Lung (tissue), 17 donors: ENCODE measurements at places on chromosomes 5 and 9. TPM values are rescaled to one million over a fixed set of nuclear protein-coding genes. Genes with fewer than 3 reads are reported as not detected.

Gene C5orf58
- total RNA-seq, result not detected

Gene CBY3
- total RNA-seq, result not detected

DNA sequence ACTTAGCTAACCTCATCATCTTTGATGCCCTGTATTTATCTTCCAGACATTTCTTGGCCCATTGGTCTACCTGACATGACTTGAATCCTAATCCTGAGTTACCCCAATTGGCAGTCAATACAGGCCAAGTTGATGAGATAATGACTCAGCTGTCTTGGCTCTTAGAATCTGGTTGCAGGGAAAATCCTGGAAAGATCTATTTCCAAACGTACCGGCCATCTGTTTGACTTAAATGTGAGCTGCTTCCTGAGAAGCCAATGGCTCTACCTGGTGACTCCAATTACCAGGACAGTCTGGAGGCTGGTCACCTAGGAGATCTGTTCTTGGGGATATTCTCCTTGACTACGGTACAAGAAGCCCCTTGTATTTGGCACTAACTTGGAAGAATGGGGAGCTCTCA, 475.2 kb upstream of the BRINP1 start:
- H3K27ac ChIP-seq, result no peak overlapping the region
- H3K4me1 ChIP-seq, result no peaks in the 10 kb centered on the region
- DNase-seq, result no peak

Gene CATSPER3
- total RNA-seq, result 0.61 TPM

DNA sequence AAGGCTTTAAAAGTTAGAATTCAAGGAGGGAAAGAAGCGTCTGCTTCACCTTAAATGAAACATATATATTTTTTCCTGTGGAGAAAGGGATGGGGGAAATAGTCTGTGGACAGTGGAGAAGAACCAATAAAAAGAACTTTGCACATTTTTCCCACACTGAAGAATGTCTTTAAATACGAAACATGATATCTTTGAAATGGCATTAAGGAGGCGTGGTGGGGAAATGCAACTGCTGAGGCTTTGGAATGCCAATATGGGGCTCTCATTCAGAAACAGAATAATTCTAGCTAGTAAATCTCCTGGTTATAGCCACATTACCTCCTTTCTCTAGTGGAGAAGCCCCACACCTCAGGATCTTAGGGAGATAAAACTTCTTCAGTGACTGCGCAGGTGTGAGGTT, 46.8 kb downstream of the TNC start:
- no peak for DNase-seq
- H3K27me3 ChIP-seq, result no peaks in the 10 kb centered on the region
- no peak overlapping the region for H3K4me3 ChIP-seq
- H3K36me3 ChIP-seq, result peaks cover under 1% of the 10 kb centered on the region
- H3K4me1 ChIP-seq, result no peaks in the 10 kb centered on the region

GRCh38 chr5:144177548-144177947, 6.9 kb downstream of the KCTD16 start:
- peaks cover 2% of the 10 kb centered on the region for H3K4me1 ChIP-seq
- H3K36me3 ChIP-seq, result no peaks in the 10 kb centered on the region
- H3K27me3 ChIP-seq, result no peaks in the 10 kb centered on the region
- no peak for DNase-seq
